ENCODE measurements at places on chromosomes 7 and 10. TPM values are rescaled to one million over a fixed set of nuclear protein-coding genes. Genes with fewer than 3 reads are reported as not detected.

NKX2-3 gene
- total RNA-seq: 0.25 TPM

DNA sequence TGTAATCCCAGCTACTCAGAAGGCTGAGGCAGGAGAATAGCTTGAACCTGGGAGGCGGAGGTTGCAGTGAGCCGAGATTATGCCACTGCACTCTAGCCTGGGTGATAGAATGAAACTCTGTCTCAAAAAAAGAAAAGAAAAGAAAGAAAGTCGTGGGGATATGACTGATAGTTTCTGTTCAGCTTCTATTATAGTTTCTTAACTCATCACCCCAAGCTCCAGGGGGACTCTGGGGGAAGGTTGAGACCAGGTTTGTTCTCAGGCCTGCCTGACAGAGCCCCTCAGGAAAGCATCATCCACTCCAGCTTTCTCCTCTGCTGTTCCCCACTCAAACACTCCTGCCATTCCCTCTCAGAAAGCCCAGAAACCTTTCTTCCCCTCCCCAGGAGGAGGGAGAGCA lies 542.4 kb upstream of the GALNT17 start:
- DNase-seq: no peak

GNAI1 gene
- total RNA-seq: 26.4 TPM

SGCE gene
- total RNA-seq: 7.8 TPM

DNA sequence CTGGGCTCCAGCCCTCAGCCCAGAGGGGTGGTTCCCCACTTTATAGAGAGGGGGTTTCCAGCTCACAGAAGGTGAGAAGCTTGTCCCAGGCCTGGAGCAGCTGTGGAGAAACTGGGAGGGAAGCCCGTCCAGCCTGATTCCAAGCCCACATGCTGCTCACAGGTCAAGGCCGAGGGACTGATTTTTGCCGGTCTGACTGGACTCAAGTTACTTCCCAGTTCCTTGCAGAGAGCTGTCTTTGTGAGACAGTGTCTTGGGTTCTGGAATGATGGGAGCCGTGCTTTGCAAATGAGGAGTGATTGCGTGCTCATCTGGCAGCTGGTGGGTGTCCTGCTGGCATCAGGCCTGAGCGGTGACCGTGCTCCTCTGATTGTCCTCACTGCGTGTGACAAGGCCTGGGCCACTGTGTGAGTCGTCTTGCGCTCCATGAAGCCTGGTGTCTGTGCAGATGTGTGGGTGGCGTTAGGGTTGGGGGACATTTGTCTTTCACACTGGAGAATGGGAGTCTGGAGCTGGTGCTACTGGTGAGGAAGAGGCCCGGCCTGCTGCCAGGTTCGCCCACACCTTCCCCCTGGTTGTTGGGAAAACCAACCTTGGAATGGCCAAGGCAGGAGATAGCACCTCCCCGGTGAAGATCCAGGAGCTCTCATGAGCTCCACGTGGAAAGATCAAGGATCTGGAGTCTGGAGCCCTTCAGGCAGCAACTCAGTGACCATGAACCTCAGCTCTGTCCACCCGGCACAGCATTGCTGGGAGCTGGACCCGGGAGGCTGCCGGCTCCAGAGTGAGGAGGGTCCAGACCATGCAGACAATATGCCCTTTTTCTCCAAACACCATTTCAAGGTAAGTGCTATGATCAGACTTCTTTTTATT lies 129.6 kb downstream of the SMURF1 start:
- no peak for DNase-seq

Data from NCI-H460 (cell line).